Germinal center (tissue), 1 donor: ENCODE measurements at places on chromosomes 13 and 19.

DNA sequence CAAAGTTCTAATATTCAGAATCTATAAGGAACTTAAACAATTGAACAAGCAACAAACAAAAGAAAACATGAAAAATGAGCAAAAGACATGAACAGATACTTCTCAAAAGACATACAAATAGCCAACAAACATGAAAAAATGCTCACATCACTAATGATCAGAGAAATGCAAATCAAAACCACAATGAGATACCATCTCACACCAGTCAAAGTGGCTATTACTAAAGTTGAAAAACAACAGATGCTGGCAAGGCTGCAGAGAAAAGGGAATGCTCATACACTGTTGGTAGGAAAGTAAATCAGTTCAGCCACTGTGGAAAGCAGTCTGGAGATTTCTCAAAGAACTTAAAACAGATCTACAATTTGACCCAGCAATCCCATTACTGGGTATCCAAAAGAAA, 74.3 kb downstream of the CRYL1 start:
- DNase-seq = no peak

GRCh38 chr13:39110518-39111097, 72.4 kb downstream of the NHLRC3 start:
- no peak for DNase-seq

GRCh38 chr13:42847891-42848663, 66.7 kb downstream of the FAM216B start:
- no peak for DNase-seq

- DNase-seq = no peak
These were observed 2.2 kb downstream of the CLEC11A start for GRCh38 chr19:50725218-50725910.

- no peak for DNase-seq
These were observed 23.4 kb upstream of the IGFL1 start for GRCh38 chr19:46206176-46206575.

GRCh38 chr19:5865772-5866171, 4.6 kb downstream of the FUT5 start:
- no peak for DNase-seq

GRCh38 chr13:99382428-99383133, 75.4 kb upstream of the GPR183 start:
- DNase-seq = no peak

- DNase-seq = no peak
These were observed 933.8 kb downstream of the PCDH9 start for GRCh38 chr13:66296328-66296727.

- DNase-seq = peak; percentile 61
These were observed 10.6 kb downstream of the FUT6 start for GRCh38 chr19:5828661-5829566.

DNA sequence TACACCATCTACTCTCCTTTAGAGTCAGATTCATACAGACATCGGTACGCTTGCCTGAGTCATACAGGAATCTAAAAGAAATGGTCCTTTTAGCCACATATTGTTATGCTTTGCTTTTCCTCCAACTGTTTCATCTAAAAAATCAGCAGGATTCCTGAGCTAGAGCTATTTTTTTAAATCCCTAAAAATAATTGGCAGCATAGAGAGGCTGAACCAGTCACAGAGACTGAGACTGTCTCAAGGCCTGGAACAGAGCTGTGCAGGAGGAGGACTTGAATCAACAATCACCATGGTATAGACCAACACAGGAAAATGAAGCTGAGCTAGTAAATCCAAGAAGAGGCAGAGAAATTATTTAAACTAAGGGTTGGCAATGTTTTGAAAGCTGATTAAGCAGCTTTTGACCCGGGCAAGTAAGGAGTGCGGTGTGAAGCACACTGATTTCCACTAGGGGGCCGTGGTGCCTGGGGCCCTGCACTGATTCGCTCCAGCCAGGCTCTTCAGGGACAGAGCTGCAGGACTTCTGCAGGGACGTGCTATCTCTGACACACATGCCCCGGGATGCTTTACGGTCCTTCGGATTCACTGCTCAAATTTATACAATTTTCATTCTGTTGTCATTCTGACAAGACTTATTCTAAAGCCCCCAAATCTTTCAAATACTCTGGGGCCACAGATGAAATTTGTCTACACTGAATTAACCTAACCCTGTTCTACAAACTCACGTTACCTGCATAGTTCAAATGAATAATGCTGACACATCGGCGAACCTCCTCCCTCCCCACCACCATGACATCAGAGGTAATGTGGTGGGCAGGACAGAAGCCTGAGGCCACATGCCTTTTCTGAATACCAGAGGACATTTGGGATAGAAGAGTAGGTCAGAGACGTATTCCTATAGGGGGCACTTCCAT, 87.6 kb upstream of the SLC15A1 start:
- peak; percentile 68 for DNase-seq

- no peak for DNase-seq
These were observed 5.3 kb downstream of the NCAN start for GRCh38 chr19:19217099-19217498.

DNA sequence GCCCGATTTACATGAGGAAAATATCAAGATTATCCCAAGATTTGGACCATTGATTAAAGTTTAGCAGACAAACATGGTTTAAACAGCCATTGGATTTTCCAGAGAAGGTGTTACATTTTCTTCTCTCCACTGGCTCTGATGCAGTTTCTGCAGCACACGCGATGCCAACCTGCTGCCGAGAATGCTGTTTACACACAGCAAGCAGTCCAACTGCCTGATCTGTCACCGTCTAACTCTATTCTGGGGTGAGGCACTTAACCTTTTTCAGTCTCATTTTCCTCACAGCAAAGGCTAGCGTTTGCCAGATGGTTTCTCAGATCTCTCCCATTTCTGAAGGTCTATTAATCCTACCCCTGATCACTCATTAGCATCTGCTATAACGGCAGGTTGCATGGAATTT, 763.5 kb upstream of the GPC6 start:
- no peak for DNase-seq

DNA sequence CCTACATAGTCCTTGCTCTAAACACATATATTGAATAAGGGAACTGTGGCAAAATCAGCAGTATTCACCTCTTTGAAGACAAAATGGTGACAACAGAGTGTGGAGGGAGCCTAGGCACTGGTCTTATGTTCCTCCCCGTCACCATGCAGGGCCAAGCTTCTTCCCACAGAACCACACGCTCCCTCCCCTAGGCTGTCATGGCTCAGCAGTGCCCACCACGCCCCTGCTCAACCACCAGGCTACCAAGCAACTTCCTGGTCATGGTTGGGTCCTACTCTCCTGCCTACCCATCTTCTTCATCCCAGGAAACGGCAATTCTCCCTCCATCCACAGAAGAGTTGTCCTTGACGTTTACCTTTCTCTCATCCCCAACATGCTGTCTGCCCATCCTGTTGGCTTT, 126.1 kb downstream of the CRYL1 start:
- DNase-seq = no peak

- no peak for DNase-seq
These were observed 26.6 kb downstream of the SIGLEC7 start for GRCh38 chr19:51168564-51169282.

DNA sequence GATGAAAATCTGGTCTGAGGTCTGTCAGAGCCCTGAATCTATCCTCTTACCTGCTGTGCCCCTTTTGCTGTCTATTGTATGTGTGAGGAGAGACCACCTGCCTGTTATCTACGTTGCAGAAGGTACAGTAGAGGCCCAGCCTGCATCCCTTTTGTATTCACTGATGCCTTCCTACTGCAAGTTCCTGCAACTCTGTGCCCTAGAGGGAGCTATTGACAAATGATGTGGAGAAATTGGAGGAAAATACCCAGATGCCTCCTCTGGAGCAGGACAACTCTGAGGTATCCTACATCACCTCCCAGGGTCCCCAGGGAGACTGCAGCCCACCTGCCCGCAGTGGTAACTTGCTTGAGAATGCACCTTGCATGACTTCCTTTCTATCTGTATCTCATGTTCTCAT, 33.7 kb downstream of the SIAH3 start:
- no peak for DNase-seq

- DNase-seq = no peak
These were observed 110.3 kb upstream of the ABCC4 start for GRCh38 chr13:95411428-95412040.

GRCh38 chr13:90538063-90538462, 809.4 kb upstream of the MIR17HG start:
- no peak for DNase-seq

DNA sequence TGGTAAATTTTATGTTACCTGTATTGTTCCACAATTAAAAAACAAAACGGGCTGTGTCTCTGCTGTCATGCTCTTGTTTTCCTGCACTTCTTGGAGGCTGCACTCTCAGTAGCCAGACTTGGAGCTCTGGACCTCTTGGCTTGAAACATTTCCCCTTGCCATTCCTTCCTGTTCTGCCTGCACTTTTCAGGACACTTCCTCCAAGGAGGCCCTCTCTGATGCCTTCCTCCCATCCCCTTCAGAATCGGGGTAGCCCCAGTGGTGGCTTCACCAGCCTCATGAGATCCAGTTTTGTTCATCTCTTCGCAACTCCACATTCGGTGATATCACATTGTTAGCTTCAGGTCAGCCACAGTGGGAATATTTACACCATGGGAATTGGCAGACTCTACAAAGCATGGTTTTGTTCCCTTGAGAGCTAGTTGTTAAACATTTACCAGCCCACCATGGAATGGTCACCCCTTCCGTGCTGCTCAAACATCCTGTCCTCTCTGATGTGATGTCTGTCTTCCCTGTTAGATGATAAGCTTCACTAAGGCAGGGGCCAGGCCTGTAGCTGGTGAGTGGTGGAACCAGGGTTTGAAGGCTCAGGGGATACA, 40.2 kb upstream of the PEG3 start:
- DNase-seq = no peak

DNA sequence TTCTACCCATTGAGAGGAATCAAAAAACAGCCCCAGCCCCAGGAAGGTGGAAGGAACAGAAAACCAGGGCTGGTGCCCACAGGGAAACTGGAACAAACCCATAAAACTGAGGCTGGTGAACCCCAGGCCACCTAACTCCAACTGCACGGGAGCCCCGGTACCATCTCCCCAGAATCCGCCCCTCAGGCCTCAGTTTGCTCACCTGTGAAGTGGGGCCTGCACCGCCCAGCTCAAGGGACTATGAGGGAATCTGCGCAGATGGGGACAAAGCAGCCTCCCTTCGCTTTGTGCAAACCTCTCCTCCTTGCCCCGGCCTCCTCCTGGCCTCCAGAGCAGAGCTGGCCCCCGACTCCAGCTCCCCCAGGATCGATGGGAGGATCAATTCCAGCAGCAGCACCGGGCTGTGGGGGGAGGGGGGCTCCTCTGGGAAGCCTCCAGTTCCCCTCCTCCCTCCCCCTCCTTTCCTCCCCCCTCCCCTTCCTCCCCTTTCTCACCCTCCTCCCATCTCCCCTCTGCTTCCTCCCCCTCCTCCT, 9.1 kb upstream of the ONECUT3 start:
- DNase-seq = no peak
